Stimulated activated CD4-positive, alpha-beta T cell treated with anti-CD3 and anti-CD28 coated beads, Interleukin-15, amount 100 ng/mL, for 24 hours (primary cell): ENCODE measurements at places on chromosomes 1 and 21.

GRCh38 chr1:200075522-200075921 lies 48.0 kb downstream of the NR5A2 start:
- DNase-seq = no peak

GRCh38 chr1:86380257-86380861 lies 15.8 kb downstream of the ODF2L start:
- no peak for DNase-seq

- DNase-seq = no peak
Observed at GRCh38 chr1:47722909-47723580, 274.1 kb downstream of the TRABD2B start.

- peak; percentile 53 for DNase-seq
Observed at GRCh38 chr1:163315773-163316374, 5.9 kb upstream of the NUF2 start.

DNA sequence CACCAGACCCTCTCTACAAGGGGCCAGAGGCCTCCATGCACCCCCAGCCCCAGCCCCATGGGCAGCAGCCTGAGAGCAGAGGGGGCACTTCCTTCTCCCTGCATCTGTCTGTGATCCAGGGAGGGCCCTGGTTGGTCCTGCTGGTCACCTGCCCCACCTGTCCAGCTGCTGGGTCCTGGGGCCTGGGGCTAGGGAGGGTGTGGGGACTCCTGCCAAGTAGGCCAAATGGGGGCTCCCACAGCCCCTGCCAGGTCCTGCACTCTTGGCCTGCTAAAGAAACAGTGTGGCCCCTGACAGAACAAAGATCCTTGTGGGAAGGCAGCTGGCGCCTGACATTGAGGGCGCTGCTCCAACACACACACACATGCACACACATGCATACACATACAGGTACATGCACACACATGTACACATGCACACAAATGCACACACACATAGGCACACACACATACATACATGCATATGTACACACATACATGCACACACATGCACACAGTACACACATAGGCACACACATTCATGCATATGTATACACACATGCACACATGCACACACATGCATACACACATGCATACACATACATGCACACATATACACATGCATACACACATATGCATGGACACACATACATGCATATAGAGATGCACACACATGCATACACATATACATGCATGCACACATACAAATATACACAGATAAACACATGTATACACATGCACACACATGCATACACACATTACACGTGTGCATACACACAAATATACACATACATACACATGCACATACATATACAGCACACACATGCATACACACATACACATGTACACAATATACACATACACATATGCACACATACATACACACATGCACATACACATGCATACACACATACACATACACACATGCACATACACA lies 49.9 kb downstream of the TRPM2 start:
- DNase-seq = no peak

- DNase-seq = no peak
Observed at GRCh38 chr1:98406352-98407088, 255.0 kb upstream of the SNX7 start.

- DNase-seq = no peak
Observed at GRCh38 chr1:156392452-156392853, 23.4 kb downstream of the RHBG start.

GRCh38 chr1:208562151-208562960 lies 318.2 kb upstream of the PLXNA2 start:
- DNase-seq = no peak

- no peak for DNase-seq
Observed at GRCh38 chr1:56285554-56286402, 293.6 kb downstream of the PLPP3 start.

GRCh38 chr1:147634645-147635044 lies 35.7 kb downstream of the ACP6 start:
- DNase-seq = no peak

- DNase-seq = no peak
Observed at GRCh38 chr1:198879711-198880306, 241.0 kb downstream of the PTPRC start.

- peak; percentile 3 for DNase-seq
Observed at GRCh38 chr1:57124768-57125446, 159.1 kb upstream of the C8B start.

DNA sequence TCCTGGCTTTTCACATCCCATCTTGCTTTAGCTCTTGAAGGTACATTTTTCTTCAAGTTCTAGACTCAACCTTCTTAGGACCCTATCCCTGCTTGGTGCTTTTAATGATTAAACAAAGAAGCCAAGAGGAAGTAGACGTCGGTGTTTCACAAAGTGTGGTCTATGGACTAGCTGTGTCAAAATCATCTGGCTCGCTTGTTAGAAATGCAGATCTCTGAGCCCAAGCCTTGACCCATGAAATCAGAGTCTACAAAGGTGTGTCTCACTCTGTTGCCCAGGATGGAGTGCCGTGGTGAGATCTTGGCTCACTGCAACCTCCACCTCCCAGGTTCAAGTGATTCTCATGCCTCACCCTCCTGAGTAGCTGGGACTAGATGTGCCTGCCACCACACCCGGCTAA lies 295.5 kb upstream of the KAZN start:
- no peak for DNase-seq
